DMS53 (cell line): ENCODE measurements at places on chromosomes 1 and 21.
A peak's percentile ranks its signal among the peaks of the same experiment; 100 is the strongest.

DNA sequence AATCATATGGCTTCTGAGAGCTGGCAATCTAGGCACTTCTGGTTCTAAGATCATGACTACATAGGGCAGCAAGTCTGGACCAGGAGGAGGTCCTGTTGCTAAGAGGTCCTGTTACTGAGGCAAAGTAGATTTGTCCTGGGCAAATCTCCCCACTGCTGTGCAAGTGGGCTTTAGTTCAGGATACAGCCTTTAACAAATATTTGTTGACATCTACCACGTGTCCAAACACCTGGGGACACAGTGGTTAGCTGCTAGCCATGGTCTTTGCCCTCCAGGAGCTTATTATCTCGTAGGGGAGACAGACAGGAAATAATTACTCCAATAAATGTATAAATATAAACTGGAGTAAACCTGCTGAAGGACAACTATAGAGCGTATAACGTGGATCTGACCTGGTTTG lies 3.2 kb downstream of the CGN start:
- DNase-seq = peak; percentile 79

DNA sequence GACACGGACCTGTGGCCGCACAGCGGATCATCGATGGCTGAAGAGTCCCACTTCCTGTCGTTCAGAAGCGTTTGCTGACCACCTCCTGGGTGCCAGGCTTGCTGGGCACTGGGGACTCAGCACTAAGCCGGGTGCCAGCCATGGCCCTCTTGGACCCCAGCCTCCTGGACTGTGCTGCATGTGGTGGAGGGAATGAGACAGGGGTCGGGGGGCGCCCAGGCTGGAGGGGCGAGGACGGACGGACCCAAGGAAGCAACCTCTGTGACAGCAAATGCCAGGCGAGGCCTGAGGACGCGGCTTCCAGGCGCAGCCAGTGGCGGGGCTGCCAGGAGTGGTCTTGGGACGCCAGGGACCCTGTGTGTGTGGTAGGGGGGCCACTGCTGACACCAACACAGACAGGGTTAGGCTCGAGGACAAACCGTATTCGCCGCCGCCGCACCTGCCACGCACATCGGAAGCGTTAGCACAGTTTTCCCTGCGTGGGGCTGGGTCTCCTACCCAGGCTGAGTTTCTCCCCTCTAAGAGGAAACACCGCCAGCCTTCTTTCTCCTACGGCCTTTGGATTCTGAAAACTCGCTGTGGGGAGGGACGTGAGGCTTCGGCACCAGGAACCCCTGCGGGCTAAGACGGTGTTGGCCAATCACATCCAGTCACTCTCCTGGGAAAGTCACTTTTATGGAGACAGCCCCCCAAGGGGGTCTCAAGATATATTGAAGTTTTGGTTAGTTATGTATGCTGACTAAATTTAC lies 3.1 kb upstream of the MXRA8 start:
- DNase-seq = no peak

GRCh38 chr1:91712981-91713841 lies 172.7 kb downstream of the TGFBR3 start:
- no peak for DNase-seq

GRCh38 chr1:175936736-175937135 lies 193.3 kb upstream of the TNR start:
- DNase-seq = no peak

- DNase-seq = peak; percentile 92
These were observed 10.7 kb upstream of the RGS16 start for GRCh38 chr1:182614796-182615454.

GRCh38 chr1:63124666-63125191 lies 197.6 kb upstream of the FOXD3 start:
- no peak for DNase-seq

DNA sequence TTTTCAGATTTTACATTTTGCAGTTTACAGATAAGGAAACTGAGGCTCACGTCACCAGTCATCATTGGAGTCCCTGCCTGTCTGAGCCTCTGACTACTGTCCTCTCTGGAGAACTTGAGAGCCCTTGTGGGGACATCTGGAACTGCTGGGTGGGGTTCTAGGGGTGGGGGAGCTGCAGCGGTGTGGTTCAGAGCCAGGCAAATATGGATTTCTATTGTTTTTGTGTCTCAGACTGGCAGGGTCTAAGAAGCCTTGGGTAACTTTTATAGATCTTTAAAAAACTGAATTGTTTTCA lies 46.9 kb downstream of the IER5 start:
- peak; percentile 59 for DNase-seq

DNA sequence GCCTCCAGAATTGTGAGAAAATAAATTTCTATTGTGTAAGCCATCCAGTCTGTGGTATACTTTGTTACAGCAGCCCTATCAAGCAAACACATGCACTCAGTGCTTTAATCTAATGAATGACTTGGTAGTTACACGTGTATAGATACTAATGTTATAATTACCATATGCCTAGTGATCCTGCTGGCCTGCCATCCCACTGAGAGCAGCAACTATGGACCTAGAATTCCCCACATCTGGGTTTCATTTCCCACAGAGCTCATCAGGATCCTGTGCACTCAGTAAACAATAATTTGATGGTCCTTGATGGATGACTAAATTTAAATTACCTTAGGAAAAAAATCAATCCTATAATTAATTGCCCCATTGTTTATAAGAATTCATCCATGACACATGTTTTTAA lies 86.5 kb upstream of the RGS1 start:
- peak; percentile 41 for DNase-seq

DNA sequence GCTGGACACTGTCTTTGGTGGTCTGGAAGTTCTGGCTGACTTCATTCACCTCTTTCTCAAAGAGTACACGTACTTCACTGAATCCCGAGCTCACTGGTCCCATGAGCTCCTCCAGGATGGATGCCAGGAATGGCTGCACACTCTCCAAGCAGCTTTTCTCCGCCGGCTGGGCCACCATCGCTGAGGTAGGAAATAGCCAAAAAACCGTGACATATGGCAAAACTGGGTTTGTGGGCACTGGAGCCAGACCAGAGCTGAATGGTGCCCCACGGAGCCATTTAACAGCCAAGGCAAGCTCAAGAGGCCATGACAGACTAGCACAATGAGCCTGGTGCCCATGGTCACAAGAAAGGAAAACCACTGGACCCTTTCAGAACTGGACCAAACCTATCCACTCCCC lies 64.0 kb upstream of the EDEM3 start:
- DNase-seq = no peak

DNA sequence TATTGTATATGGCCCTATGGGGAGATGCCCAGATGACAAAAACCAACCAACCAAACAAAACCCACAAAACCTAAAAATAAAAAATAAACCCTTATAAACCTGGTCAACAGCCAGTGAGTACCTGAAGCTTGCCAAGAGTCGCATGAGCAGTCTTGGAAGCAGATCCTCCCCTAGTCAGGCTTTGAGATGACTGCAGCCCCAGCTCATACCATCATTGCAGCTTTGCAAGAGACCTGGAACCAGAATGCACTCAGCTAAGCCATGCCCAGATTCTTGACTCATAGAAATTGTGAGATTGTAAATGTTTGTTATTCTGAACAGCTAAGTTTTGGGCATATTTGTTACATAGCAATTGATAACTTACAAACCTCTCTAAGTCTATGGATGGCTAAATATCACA lies 326.8 kb downstream of the HLX start:
- no peak for DNase-seq

- no peak for DNase-seq
These were observed 150.3 kb downstream of the TIAM1 start for GRCh38 chr21:31193761-31194160.

GRCh38 chr1:16921391-16922185 lies at the start of gene CROCC:
TSS of gene CROCC (plus strand) at chr1:16921931. CDS start at chr1:16922019, 88 bp downstream.
- no peak for DNase-seq

DNA sequence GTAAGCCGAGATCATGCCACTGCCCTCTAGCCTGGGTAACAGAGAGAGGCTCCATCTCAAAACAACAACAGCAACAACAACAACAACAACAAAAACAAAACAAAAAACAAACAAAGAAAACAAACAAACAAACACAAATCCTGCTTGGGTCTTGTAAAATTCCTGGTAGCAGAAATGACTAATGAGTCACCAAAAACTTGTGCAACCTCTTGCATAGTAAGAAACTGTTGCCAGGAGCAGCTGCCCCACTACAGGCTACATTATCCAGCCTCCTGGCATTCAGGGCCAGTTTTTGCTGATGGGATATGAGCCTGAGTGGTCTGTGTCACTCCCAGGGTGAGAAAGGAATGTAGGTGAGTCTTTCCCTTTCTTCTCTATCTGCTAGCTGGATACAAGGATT lies 245.4 kb downstream of the TNR start:
- DNase-seq = no peak

GRCh38 chr1:205441716-205442050 lies 14.2 kb downstream of the BLACAT1 start:
- no peak for DNase-seq

GRCh38 chr21:44265734-44266270 lies 4.1 kb upstream of the DNMT3L start:
- no peak for DNase-seq

GRCh38 chr1:52360595-52360968 lies 5.4 kb downstream of the CC2D1B start:
- no peak for DNase-seq

DNA sequence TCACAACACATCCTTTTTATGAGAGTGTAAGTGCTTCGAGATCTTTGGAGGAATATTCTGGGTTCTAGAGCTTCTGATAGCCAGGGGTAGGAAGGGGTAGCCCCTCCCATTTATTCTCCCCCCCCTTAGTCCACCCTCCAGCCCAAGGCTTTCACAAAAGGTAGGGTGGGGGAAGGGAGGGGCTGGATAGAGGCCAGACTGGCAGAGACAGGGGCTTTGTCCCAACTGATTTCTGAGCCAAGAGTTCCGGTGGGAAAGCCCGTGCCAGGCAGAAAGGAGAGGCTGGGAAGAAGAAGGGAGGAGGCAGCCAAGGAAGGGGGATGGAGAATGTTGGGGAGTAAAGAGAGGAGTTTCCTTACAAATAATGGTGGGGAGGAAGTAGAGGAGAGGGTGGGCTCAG lies 3.1 kb downstream of the BCAN start:
- DNase-seq = no peak

GRCh38 chr1:95118710-95119109 lies 1.6 kb downstream of the TLCD4 start:
- no peak for DNase-seq

DNA sequence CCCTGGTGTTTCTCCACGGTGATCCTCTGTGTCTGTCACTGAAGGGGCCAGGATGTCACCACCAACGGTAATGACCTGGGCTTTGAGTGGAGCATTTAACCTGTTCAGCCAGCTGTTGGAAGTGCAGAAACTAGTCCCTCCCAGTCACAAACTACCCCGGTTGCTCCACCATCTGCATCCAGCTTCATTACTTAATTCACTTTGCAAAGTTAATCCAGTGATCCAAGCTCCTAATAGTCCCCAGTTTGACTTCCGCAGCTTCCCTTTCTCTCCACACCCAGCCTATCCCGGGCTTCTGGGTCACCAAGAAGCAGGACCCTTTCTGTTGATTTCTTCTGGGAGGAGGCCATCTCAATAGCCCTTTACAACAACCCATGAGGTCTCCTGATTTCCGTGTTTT lies 63.5 kb downstream of the MDM4 start:
- DNase-seq = no peak

DNA sequence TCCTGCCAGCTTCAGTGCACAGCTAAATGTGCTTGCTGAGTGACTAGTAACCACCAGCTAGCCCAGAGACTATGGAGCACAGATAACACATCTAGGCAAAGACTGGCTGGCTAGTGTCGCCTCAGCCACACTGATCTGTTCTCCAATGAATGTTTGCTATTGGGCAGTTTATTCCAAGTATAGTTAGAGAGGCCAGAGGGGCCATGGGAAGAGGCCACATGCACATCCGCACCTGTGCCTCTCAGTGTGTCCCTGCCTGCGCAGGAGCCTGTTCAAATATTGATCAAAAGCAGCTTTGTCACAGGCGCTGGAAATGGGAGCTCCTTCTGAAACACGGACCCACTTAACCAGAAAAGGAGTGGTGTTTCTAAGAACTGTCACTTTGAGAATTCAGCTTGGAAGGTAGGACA lies 51.3 kb upstream of the ATP1A1 start:
- DNase-seq = peak; percentile 88

DNA sequence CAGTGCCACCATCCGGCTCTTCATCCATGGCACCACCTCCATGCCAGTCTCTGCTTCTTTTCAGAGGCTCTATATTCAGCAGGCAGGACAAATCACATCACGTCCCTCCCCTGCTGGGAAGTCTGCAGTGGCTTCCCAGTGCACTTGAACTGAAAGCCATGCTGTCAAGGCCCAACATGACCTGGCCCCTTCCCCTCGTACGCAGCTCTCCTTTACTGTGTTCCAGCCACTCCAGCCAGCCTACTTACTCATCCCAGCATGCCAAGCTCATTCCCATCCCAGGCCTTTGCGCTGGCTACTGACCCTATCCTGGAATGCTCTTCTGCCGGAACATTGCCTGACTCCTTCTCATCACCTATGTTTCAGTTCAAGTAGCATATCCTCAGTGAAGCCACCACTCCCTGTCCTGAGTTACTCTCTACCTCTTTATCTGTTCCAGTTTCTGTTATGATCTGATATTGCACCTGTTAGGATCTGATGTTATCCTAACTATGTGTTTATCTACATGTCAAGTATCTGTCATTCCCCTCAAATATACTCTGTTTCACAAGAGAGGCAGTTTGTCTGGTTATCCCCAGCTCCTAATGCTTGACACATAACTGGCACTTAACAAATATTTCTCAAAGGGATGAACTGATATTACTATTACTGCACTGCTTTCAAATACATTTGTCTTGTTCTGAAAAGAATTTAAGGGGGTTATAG lies 101.2 kb upstream of the F3 start:
- no peak for DNase-seq

GRCh38 chr1:231200388-231201031 lies 38.7 kb downstream of the TRIM67 start:
- no peak for DNase-seq
